ENCODE measurements at places on chromosomes 7 and 10.

- no peak for DNase-seq
These were observed 51.1 kb downstream of the CPEB3 start for GRCh38 chr10:92239600-92240288.

DNA sequence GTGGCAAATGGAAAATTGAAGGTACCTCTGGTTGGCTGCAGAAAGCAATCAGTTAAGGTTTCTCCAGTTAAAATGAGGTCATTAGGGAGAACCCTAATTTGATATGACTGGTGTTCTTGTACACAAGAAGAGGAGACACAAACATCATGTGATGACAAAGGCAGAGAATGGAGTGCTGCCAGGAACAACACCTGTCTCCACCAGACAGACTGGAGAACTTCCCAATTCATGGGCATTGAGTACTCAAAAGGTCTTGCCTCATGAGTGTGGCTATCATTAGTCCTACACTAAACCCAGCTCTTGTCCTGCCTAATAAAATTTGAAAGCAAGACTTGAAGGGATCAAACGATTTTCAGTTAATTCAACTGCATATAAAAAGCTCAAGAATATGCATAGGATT is 152.6 kb downstream of the PTPN20 start:
- no peak for DNase-seq

- DNase-seq, result peak; percentile 93
These were observed 82.1 kb downstream of the SLC37A3 start for GRCh38 chr7:140316165-140316661.

DNA sequence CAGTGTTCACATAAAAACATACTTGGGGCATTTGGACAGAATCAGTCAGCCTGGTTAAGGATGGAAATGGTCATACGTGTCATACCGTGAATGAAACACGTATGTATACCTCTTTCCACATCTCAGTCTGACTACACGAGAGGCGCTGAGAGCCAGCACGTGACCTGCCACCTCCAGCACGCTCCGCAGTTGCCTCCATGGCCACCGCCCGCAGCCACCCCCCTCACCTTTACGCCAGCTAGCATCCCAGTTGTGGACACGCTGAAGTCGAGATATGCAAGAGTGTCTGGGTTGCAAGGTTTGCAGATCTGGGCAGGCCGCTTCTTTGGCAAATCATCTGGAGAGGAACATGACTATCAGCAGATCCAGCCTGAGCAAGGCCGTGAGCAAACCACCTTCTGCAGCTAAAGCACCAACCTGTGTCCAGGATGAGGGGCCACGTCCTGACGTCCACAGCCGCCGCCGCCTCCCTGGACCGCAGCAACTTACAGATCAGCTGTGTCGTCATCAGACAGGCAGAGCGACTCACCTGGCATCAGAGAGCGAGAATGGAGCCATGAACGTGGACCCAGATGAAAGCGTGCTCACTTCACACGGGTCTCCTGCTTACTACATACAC is 209.4 kb downstream of the ZMYND11 start:
- no peak for DNase-seq

DNA sequence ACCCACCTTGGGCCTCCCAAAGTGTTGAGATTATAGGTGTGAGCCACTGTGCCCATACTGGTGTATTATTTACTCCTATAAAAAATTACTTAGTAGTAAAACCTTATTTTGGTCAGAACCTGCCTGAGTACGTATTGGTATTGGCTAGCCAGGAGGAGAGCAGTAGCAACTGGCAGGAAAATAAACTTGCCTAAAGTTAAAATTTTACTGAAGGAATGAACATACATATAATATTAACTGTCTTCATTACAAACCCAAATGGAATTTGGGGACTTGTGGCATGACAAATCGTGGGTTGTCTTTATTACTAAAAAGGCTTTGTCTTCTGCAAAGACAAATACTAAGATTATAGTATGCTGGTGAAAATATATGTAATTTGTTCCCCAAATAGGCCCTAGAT is 8.4 kb downstream of the RAB18 start:
- DNase-seq, result no peak

- DNase-seq, result no peak
These were observed 47.4 kb downstream of the ALOX5 start for GRCh38 chr10:45421221-45422097.

DNA sequence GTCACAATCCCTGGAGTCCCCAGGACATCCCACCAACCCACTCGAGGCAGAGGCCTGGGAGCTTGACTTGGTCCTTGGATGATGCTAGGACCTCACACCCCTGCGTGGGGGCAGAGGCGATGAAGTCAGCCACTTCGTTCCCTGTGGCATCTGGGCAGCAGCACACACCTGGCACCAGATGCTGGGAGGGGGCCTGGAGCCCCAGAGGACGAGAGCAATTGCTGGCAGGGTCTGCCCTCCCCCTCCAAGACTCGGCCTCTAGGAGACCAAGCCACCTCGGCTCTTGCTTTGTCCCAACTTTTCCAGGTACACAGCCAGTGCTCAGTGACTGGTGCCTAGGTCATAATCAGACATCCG is 39.1 kb downstream of the DPYSL4 start:
- DNase-seq, result no peak
